ENCODE measurements at places on chromosomes 5 and 9.

DNA sequence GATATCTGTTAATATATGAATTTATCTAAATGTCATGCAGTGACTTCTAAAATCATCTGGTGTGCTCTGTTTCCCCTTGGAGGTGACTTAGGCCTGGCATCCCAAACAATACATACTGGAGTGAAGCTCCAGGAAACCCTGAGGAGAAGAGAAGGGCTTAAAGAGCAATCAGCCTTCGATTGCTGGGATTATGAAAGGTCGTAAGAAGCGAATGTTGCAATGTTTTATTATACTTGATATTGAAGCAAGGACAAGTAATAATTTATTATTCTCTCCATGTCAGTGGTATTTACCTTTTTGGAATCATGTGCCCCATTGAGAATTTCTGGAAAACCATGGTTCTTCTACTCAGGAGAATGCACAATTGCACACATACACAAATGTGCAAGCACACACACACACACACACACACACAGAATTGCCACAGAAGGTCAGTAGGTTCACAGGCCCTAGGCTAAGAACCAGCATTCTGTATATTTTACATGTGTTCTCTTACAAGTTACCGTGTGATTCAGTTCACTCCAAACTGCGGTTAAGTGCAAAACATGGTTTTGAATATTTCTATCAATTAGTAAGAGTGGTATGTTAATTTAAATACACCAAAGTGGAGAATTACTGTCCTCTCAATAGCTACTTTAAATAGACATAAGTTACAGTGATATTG lies 79.1 kb upstream of the CDKN2B start:
- DNase-seq, result no peak

DNA sequence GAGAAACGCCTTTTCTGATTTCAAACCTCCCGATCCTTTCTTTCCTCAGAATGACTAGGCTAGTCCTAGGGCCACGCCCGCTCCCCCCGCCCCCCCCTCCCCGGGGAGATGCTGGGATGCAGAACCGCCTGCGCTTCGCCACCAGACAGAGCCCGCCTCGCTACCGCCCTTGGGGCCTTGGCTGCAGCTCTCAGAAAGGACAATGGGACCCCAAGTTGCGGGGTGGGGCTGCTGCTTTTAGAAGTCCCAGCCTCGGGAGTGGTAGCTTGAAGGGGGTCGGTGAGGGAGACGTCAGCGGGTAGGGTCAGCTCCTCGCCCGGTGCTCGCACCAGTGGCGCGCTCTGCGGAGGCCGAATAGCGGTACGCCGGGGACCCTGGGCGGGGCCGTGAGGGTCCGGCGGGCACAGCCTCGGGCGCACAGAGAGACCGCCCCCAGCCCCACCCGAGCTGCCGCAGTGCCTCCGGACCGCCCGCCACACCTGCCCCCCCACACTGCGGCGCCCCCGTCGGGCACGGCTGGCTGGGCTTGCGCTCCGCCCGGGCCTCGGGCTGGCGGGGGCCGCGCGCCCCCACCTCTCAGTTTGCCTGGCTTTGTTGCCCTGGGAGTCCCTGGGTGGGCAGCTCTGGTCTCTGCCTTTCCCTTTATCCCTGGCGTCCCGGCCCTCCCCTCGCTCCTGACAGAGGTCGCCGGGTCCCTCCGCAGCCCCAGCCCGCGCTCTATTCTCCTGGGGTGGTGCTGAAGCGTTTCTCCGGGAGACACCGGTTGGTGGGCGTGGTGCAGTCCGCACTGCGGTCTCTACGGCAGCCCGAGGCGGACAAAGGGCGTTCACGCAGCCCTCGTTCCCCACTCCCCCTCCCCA lies 1.2 kb downstream of the MAP1B start:
- no peak for DNase-seq

GRCh38 chr9:16191691-16192402 lies 639.0 kb downstream of the CCDC171 start:
- DNase-seq, result no peak

GRCh38 chr5:172795318-172795977 lies 24.5 kb upstream of the DUSP1 start:
- no peak for DNase-seq

GRCh38 chr5:132098151-132098594 lies 24.6 kb downstream of the CSF2 start:
- peak; percentile 32 for DNase-seq

- DNase-seq, result no peak
Measured at GRCh38 chr5:79143684-79144379, 32.2 kb downstream of the BHMT start.

GRCh38 chr9:77908293-77908692 lies 123.3 kb downstream of the GNAQ start:
- no peak for DNase-seq

DNA sequence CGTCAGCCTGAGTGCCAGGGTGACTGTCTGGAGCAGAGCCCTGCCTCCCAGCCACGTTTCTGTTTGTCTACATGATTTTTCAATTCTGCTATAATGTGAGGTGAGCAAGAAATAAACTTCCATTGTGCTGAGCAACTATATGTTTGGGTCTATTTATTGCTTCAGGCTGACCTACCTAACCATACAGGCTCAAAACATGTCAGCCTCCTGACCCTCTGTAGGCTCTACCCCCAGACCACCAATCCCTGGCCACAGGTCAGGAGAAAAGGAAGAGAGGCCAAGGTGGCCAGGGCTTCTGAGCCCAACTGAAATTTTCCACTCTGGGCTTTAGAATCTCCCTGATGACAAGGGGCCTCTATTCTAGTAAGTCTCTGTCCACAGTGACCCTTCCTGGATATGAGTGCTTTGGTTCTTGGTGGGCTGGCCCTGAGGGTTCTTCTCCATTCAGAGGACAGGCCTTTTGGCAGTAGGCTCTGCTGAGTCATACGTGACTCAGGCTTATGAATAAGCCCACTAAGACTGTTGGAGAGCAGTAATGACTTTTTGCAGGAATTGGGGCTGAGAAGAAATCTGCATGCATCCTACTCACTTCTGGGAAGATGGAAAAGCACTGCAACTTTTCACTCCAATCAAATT lies 117.2 kb upstream of the TBCA start:
- no peak for DNase-seq

- no peak for DNase-seq
Measured at GRCh38 chr9:86754581-86755560, 192.4 kb downstream of the GAS1 start.

GRCh38 chr9:89625721-89626687 lies 21.2 kb downstream of the GADD45G start:
- no peak for DNase-seq

- no peak for DNase-seq
Measured at GRCh38 chr9:97153967-97154366, 115.0 kb upstream of the CTSV start.

DNA sequence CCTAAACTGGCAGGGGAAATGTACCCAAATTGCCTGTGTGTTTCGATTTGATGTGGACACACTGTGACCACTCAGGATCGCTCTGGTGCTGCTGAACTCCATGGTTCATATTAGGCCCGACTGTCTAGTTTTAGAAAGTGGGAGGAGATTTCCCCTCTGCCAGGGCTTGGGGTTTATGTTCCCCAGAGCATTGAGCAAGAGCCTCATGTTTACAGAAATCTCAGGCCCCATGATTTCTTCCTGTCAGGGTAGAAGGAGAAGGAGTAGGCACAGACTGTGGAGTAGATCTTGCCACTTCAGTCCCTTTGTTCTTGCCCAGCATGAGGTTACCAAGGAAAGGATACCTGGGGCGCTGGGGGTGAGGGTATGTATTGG lies 40.8 kb upstream of the GLRX start:
- no peak for DNase-seq

DNA sequence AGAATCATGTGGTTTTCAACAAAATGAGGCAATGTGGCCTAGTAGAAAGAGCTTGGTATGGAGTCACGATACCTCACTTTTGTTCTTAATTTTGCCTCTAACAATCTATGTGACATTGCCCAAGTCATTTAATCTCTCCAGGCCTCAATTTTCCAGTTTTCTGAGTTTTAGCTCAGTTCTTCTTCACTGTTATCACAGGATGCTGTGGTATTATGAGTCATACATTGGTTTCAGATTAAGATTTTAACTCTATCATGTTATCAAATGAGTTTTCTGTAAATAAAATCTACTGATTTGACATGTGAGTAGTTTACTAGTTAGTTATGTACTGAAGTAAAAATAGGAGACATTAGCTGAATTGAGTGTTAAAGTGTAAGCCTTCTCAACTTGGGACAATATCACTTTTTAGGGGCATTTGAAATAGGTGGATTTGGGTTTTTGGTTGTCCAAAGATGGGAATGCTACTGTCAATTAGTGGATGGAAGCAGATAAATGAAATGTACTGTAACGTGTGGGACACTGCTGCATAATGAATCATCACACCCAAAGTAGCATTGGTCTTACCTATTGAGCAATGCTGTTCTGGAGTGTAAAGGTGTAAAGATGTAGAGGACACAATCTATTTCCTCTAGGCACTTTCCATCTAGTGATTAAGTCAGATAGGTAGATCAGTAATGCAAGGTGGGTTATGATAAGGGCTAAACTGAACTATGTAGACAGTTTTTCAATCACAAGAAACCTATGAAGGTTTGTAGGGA lies 73.3 kb downstream of the NNT start:
- no peak for DNase-seq

DNA sequence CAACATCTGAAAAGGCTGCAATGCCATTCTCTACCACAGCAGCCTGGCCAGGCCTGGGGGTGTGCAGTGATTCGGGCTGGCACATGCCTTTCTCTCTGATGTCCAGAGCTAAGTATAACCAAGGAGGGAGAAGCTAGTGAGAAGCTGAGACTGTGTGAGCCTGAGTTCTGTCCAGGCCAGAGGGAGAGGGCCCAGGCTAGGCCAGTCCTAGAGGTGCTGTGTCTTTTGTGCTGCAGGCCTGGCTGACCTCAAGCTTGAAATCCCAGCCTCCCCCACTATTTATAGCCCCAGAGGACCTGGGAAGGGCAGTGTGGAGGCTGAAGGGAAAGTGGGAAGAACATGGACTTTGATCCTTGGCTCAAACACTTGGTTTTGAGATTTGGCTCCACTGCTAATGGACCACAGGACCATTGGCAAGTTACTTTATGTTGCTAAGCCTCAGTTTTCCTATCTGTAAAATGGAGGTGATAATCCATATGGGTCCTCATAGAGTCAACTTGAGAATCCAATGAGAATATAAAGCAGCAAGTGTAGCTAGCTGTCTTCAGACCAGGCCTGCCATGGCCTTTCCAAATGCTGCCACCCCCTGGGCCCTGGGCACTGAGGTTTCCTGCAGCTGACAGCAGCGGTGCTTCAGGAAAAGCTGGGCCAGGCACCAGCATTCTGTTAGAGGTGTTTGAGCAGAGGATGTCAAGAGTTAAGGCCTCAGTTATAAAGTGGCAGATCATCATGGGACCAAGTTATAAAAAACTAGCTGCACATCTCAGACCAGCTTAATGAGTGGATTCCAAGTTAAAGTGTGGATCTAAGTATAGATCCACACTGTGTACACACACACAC lies 21.1 kb downstream of the BNIP1 start:
- DNase-seq, result no peak

- no peak for DNase-seq
Measured at GRCh38 chr9:95409650-95410426, 92.3 kb upstream of the FANCC start.

DNA sequence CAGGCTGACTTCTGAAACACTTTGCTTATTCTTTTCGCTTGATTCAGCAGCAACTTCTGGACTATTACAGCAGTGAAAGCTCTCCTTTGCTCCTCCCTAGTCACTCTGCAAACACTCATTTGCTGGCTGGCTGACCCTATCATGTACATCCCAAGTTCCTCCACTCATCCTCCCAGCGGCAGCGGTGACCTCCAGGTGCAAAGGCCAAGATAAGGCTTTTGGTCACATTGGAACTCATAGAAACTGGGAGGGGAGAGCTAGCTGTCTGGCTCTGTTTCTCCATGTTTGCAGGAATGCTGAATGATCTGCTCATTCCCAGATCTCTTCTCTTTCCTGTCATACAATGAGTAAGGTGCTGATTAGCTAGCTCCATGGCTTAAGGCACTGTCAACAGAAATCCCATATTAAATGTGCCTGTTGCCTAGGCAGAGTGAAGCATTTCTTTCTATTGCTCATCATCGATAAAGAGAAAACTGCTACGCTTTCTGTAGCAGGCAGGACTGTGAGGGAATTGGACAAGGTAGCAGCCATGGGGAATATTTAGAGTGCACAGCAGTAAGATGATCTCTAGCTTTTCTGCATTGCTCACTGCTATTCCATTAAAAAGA lies 250.5 kb upstream of the PDE4D start:
- DNase-seq, result no peak

GRCh38 chr9:107000218-107000617 lies 137.3 kb downstream of the ZNF462 start:
- no peak for DNase-seq

DNA sequence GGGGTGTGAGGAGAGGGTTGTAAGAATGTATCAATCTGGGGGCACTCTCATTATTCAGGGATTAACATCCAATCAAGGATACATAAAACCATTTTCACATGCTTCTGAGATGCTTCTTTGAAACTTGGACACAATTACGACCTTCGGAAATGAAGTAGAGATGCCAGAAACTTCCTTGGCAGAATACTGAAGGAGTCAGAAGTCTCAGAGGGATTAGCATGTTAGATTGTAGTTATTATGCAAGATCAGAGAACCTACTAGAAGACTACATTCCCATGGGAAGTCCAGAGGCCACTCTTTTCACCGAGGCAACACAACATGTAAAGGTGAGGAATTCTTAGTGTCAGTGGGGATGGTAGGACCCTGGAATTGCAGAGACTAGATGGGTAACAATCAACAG lies 5.1 kb upstream of the SLC22A4 start:
- DNase-seq, result no peak

GRCh38 chr9:134237630-134238265 lies 73.4 kb upstream of the RNU6ATAC start:
- DNase-seq, result no peak

GRCh38 chr9:95065224-95065623 lies 252.3 kb downstream of the FANCC start:
- no peak for DNase-seq

Data from stimulated activated naive CD4-positive, alpha-beta T cell treated with Interleukin-2 at 50 U/mL for 16 hours (primary cell).